Ascending aorta (tissue), 2 donors: ENCODE measurements at places on chromosomes 1 and 21.

DNA sequence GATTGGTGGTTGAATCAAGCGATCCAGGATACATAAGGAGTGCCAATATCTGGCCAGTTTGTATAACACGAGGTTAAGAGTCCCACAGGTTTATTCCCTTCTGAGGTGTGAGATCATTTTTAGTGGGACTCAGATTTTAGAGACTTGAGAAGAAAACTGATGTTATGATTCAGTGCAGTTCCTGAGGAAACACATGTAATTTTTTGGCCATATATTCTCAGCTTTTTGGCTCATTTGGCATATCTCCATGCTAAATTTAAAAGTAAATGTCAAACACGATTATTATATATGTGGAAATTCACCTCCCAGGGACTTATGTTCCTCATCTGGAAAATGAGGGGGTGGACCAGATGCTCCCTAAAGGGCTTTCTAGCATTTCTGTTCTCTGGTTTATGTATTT, 39.2 kb upstream of the SERBP1 start:
- no peak for DNase-seq
- no peaks in the 10 kb centered on the region for H3K36me3 ChIP-seq
- peaks cover 3% of the 10 kb centered on the region for H3K4me1 ChIP-seq
- no peak overlapping the region for H3K4me3 ChIP-seq
- no peaks in the 10 kb centered on the region for H3K27me3 ChIP-seq

DNA sequence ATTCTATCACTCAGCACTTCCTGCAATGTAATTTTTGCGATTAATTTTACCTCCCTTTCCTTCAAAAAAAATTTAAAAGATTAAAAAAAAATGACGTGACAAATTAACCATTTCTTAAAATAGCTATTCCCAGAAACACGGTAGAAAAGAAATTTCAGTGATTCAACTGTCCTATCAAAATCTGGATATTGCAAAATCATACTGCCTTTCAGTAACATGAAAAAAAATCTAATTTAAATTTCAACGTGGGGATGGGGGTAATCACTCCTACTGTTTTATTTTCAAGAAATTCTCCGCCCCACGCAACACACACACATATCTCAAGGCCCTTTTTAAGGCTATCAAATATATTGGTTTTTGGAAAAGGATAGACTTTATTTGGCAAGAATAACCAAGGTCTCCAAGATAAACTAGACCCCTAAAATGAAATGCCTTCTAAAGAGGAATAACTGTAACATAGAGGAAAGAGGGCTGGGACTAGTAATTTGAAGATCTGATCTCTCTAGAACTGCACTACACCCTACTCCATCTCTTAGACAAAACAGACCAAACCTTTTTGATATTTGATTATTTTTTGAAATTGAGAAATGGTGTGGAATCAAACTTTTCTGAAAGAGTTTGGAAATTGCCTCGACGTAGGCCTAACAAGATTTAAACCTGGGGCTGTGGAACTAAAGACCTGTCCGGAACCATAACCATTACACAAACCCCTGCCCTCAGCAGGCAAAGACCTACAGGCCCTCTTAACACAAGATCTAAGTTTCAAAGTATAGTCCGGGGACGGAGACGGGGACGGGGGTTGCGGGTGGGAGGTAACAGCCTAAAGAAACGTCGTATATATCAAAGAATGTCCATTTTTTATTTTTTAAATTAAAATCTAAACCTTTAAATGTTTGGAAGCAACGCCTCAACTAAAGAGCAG, 941 bp downstream of the ARNT start:
- H3K27ac ChIP-seq = peak overlapping the region; percentile 99
- no peaks in the 10 kb centered on the region for H3K4me1 ChIP-seq
- H3K4me3 ChIP-seq = peak overlapping the region; percentile 87
- H3K27me3 ChIP-seq = no peaks in the 10 kb centered on the region
- no peaks in the 10 kb centered on the region for H3K36me3 ChIP-seq

DNA sequence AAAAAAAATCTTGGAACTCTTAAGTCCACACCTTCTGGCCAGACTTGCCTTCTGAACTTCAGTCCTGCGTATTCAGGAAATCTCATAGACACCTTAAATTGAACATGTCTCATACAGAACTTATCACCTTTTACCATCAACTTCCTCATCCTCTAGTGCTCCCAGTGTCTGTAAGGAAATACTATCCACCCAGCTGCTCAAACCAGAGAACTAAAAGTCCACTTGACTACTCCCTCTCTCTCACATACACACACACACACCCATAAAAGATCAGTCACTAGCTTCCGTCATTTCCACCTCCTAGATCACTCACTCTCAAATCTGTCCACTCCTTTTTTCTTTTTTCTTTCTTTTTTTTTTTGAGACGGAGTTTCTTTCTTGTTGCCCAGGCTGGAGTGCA, 10.9 kb upstream of the CAP1 start:
- H3K4me3 ChIP-seq = no peak overlapping the region
- no peaks in the 10 kb centered on the region for H3K4me1 ChIP-seq
- DNase-seq = no peak

GRCh38 chr1:219885680-219886079, 42.7 kb downstream of the SLC30A10 start:
- H3K4me3 ChIP-seq = no peak overlapping the region
- H3K27ac ChIP-seq = no peak overlapping the region
- H3K36me3 ChIP-seq = no peaks in the 10 kb centered on the region
- no peaks in the 10 kb centered on the region for H3K27me3 ChIP-seq

GRCh38 chr21:44801468-44802395, at the start of gene UBE2G2:
UBE2G2 (minus strand) TSS chr21:44801820; CDS start chr21:44801748, 72 bp downstream.
- peak within 1 kb of the TSS; percentile 85 for H3K4me3 ChIP-seq
- peak; percentile 86 for DNase-seq
- no peaks in the 10 kb centered on the region for H3K27me3 ChIP-seq
- peaks cover 14% of the 10 kb centered on the region for H3K4me1 ChIP-seq
- peak within 1 kb of the TSS; percentile 66 for H3K27ac ChIP-seq

GRCh38 chr1:91751275-91751674, 134.7 kb downstream of the TGFBR3 start:
- H3K27me3 ChIP-seq = no peaks in the 10 kb centered on the region
- H3K27ac ChIP-seq = peak overlapping the region; percentile 20
- DNase-seq = no peak
- no peak overlapping the region for H3K4me3 ChIP-seq
- H3K36me3 ChIP-seq = no peaks in the 10 kb centered on the region

GRCh38 chr1:211816586-211816985, 14.0 kb downstream of the LPGAT1 start:
- peaks cover 24% of the 10 kb centered on the region for H3K36me3 ChIP-seq
- H3K4me1 ChIP-seq = peaks cover 4% of the 10 kb centered on the region
- no peak for DNase-seq
- no peak overlapping the region for H3K27ac ChIP-seq
- no peak overlapping the region for H3K4me3 ChIP-seq

DNA sequence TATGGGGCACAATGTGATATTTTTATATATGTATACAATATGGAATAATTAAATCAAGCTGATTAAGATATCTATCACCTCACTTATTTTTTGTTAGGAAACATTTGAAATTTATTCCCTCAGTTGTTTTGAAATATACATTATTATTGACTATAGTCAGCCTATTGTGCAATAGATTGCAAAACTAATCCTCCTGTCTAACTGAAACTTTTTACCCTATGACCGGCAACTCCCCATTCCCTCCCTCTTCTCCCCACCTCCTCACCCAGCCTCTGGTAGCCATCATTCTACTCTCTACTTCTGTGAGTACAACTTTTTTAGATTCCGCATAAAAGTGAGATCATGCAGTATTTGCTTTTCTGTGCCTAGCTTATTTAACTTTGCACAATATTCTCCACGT, 117.7 kb upstream of the SGIP1 start:
- H3K4me3 ChIP-seq = no peak overlapping the region
- H3K4me1 ChIP-seq = no peaks in the 10 kb centered on the region
- no peaks in the 10 kb centered on the region for H3K36me3 ChIP-seq
- no peaks in the 10 kb centered on the region for H3K27me3 ChIP-seq

GRCh38 chr1:84386716-84387479, 11.4 kb upstream of the DNASE2B start:
- no peaks in the 10 kb centered on the region for H3K27me3 ChIP-seq
- H3K4me3 ChIP-seq = no peak overlapping the region
- no peak for DNase-seq
- H3K27ac ChIP-seq = no peak overlapping the region
